HuH-7 (cell line): ENCODE measurements at places on chromosomes 1 and 21.

DNA sequence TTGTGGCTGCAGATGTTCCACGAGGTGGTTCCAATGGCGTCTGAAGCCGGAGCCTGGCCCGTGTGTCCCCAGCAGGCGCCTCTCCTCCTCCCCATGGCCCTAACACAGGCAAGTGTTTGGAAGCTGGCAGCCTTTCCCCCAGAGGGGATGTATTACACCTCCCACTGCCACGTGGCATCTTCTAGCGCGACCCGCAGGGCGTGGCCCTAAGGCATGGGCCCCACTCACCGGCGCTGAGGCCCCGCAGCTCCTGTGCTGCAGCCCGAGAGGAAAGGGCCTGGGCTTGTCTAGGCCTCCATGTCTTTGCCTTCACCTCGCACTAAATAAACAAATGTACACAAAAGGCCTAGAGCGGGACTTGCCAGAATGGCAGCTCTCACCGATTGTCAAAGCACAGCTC is 37.9 kb downstream of the SLC66A1 start:
- no peak for DNase-seq

DNA sequence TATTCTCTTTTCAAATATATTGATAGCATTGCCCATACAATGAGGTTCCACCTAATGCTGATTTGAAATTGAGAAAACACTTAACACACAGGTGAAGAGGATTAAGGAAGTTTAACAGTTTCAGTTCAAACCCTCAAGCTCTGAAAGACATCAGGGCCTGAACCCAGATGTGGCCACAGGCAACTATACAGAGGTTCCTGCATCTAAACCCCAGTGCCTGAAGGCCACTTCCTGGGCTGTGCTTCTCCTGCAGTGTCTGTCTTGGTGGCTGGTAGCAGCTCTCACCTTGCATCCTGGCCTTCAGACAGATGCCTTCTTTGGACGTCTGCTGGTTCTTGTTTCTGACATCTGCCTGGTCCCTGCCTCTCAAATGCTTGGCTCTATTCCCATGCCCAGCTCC is 25.1 kb upstream of the NGF start:
- no peak for DNase-seq

GRCh38 chr1:244319283-244320132 is 132.2 kb downstream of the ADSS2 start:
- no peak for DNase-seq

DNA sequence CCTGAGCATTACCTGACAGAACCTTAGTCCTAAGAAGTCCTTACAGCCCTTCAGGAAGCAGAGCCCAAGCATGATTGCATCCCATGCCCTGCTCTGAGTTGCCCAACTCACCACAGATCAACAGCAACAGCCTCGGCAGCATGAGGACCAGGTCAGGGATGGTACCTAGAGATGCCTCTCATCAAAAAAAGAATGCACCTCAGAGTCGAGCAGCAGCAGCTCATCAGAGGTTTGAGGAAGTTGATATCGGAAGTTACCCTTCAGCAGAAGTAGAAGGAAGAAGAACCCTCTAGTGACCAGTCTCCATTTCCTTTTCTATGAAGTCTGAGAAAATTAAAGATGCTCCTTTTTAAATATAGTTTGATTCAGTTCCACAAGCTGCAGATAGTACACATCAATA is at the start of gene FCRL1:
Gene FCRL1 (minus strand): TSS at position 225 of the 400 bp plus-strand sequence. CDS start 83 bp downstream, at position 142.
- no peak for DNase-seq

GRCh38 chr21:38741092-38741949 is 64.4 kb upstream of the ETS2 start:
- DNase-seq, result no peak

- no peak for DNase-seq
These were observed 164.5 kb downstream of the NR5A2 start for GRCh38 chr1:200191993-200192392.

- no peak for DNase-seq
These were observed 72.1 kb downstream of the LMX1A start for GRCh38 chr1:165284454-165284853.

GRCh38 chr1:66648901-66649595 is 103.2 kb upstream of the DYNLT5 start:
- no peak for DNase-seq

DNA sequence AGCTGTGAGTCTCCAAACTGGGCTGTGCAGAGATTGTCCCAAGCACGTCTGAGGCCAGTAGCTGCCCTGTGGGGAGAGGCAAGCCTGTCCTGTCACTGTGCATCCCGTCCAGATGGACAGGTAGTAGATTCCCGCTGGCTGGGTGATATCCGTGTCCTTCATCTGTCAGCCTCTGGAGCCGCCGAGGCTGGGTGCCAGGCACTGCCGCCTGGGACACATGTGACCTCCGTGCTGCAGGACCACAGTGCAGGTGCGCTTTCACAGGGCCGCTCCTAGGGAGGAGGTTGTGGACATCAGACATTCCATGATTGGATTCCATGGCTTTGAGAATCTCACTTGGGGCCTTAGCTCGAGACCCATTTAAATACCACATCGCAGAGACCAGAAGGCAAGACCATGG is 4.7 kb downstream of the PDXK start:
- no peak for DNase-seq

- no peak for DNase-seq
These were observed 38.8 kb downstream of the TBX15 start for GRCh38 chr1:118949315-118949714.

GRCh38 chr1:101960142-101960541 is 36.6 kb downstream of the OLFM3 start:
- DNase-seq, result no peak

GRCh38 chr1:15985611-15986297 is 9.9 kb upstream of the ZBTB17 start:
- peak; percentile 34 for DNase-seq

DNA sequence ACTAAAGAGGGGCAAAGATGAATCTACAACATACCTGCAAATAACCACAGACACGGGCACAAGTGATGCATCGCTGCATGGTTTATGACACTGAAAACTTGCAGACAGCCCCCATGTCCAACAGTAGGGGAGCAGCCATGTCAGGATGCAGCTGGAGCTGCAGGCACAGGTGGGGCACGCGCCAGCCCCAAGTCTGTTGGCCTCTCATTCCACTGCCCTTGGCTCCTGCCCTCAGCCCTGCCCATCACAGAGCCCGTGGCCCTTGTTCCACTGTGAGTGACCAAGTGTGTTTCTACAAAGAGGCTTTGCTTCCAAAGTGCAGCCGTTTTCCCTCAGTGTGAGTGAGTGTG is 3.2 kb upstream of the PADI4 start:
- no peak for DNase-seq

DNA sequence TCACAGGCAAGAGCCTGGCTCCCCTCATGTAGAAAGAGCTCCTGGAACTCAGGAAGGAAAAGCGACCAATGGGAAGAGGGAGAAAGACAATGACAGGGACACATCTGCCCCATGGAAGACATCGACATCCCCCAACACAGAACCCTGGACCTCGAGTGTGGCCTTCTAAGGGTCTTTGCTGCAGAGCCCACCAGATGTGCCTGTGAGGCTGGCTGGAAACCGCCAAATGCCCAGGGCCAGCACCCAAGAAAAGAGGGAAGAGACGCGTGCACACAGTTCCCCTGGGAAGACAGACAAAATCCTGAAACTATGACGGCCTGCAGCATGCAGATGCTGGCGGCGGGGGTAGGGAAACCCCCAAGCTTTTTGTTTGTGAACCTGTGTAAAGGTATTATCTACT is 36.4 kb upstream of the ADARB1 start:
- DNase-seq, result no peak

- no peak for DNase-seq
These were observed 47.9 kb upstream of the PROX1 start for GRCh38 chr1:213939888-213940287.

DNA sequence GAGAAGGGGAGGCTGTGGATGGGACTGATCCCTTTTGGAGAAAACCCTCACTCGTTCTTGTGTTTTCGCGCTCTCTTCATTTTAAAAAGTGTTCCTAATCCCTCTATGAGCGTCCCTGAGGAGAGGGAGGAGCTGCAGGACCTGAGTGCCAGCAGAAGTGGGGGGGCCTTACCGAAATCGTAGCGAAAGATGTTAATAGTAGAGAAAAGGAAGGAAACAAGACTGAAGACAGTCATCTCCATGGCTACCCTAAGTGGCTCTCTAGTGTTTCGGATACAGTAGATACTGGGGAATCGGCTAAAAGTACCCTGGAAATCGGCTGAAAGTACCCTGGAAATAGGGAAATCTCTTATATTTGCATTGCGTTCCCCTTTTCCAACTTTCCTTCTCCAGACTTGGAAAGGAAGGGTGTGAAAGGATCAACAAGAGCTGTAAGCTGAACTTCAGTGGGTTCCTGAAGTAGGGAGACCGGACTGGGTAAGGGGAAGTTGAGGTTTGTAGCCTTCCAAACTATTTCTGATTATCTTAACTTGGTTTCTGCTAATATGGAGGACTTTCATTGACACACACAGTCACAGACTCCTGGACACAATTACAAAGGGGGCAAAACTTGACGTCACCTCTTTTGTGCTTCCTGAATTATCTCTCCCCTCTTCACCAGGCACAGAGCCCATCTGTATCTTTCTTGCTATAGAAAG is 486 bp upstream of the DSTYK start:
- no peak for DNase-seq

- no peak for DNase-seq
These were observed 7.0 kb downstream of the COLGALT2 start for GRCh38 chr1:184030433-184031091.

DNA sequence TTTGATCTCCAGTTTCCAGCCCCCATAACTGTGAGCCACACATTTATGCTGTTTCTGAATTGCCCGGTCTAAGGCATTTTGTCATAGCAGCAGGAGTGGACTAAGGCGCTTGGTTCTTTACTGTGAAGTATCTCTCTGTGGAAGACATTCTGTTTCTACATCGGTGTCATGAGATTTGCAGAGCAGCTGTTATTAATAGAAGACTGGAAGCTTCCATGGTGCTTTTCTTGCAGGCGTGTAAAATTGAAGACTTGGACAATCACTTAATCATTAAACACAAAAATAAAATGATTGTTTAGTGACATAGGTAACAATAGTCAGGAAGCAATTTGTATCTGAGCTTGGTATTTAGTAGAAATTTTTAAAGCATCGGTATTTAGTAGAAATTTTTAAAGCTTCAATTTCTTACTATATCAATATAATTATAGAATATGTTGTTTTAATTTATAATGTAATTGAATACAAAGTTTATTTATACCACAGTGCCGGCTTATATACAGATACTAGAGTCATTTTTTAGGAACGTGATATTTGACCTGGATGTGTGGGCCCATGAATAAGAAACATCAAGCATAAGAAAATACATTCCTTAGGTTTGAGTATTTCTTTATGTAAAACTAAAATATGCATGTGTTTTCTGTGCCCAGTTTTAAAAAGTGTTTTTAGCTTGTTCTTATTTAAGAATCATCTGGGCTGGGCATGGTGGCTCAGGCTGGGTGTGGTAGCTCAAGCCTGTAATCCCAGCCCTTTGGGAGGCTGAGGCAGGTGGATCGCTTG is 60.6 kb upstream of the COL6A1 start:
- DNase-seq, result no peak

GRCh38 chr1:94329986-94330385 is 88.2 kb upstream of the ABCD3 start:
- DNase-seq, result peak; percentile 36
